ENCODE measurements at places on chromosomes 2 and 18. TPM values are rescaled to one million over a fixed set of nuclear protein-coding genes. Genes with fewer than 3 reads are reported as not detected.

ANTXR1 gene
- total RNA-seq, result 142 TPM

HOXD13 gene
- total RNA-seq, result not detected

UGT1A4 gene
- total RNA-seq, result 5.2 TPM

GRCh38 chr2:71613953-71614925 is 160.9 kb downstream of the DYSF start:
- DNase-seq, result no peak

- DNase-seq, result no peak
Observed at GRCh38 chr2:71282493-71282892, 49.1 kb upstream of the ZNF638 start.

- no peak for DNase-seq
Observed at GRCh38 chr2:156300337-156300736, 32.2 kb downstream of the NR4A2 start.

- no peak for DNase-seq
Observed at GRCh38 chr2:182283512-182283911, 143.3 kb downstream of the PDE1A start.

GRCh38 chr2:31426096-31426495 is 11.6 kb upstream of the XDH start:
- DNase-seq, result no peak

GRCh38 chr2:25160376-25160775 is 8.0 kb downstream of the POMC start:
- DNase-seq, result no peak

- DNase-seq, result no peak
Observed at GRCh38 chr18:79630281-79631095, 49.1 kb upstream of the CTDP1 start.

All from mucosa of gallbladder (tissue), 1 donor.